ENCODE measurements at places on chromosomes 4 and X.

- ATAC-seq: peak; percentile 82
These were observed 932.6 kb downstream of the C4orf33 start for GRCh38 chr4:130028552-130028951.

DNA sequence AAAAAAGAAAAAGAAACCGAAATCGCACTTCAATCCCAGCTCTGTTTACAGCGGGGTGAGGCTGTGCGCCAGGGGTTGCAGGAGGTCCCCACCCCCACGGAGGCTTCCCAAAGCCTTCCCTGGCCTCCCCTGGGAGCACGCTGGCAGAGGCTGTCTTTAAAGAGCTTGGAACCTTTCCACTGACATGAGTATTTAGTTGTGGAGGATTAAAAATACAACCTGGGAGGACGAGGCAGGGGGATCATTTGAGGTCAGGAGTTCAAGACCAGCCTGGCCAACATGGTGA, 69.1 kb downstream of the PPP2R2C start:
- no peak for ATAC-seq

DNA sequence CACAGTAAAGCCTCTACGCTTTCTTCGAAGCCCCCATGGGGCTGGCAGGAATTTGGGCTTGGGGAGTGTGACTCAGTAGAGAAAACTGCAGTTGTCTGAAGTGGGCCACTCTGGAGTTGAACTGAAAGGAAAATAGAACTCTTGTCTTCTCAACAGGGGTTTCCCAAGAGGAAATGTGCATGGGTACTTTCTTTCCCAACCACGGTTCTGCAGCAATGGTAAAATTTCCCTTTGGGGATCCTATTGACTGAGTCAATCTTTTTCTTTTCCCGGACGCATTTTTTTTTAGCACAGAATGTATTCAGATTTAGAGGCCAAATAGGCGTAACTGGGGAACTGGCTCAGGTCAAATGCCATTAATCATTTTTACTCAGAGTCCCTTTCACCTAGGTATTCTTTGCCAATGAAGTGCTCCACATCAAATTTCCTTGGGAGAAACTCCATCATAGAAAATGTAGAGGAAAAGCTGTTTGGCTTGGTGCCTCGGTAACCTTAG, 269.3 kb downstream of the STIM2 start:
- no peak for ATAC-seq

GRCh38 chr4:84585251-84585650, 2.3 kb downstream of the CDS1 start:
- no peak for ATAC-seq

Data from stimulated activated memory B cell treated with anti-CD40 and anti-IgM and Interleukin-4, amounts not matched to agents 10 μg/mL and 1 μg/mL and 100 μg/mL, for 72 hours (primary cell).